Activated T-helper 1 cell treated with anti-CD3 and anti-CD28 coated beads, Interleukin-12 subunit alpha, Interleukin-12 subunit beta, Interleukin-2, Interleukin-4 antibody, amounts not matched to agents 30 ng/mL and 10 ng/mL and 1 ng/mL, durations not matched to agents 14 hours and 24 hours and 36 hours (primary cell): ENCODE measurements at places on chromosomes 12 and 14. TPM values are rescaled to one million over a fixed set of nuclear protein-coding genes. Genes with fewer than 3 reads are reported as not detected.

- DNase-seq, result no peak
Observed at GRCh38 chr12:5023842-5024241, 19.8 kb upstream of the KCNA5 start.

DNA sequence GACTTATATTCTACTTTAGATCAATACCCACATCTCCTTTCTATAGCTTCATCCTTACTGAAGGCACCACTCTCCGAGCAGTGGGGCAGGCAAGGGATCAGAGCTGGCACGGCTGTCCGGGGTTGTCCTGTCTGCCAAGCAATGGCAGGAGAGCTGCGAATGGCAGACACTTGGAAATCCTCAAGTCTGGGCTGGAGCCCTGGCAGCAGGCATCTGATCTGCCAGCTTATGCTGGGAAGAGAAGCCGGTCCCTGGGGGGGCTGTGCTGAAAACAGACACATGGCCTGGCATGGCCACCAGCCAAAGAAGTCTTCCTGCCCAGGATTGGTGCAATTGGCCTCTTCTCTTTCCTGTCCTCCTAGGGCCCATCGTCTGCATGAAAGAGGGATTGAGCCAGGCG is 280.2 kb upstream of the PWP1 start:
- DNase-seq, result no peak

The STXBP6 gene
- not detected in 2 replicates for total RNA-seq

The DPPA3 gene
- not detected in 2 replicates for total RNA-seq

The SMIM41 gene
- total RNA-seq, result 0.44 TPM in 1 of 2 replicates, not detected in the other
